ENCODE measurements at places on chromosomes 4 and X.

GRCh38 chr4:47930971-47931804 is 16.8 kb upstream of the NFXL1 start:
- peaks cover 9% of the 10 kb centered on the region for H3K27me3 ChIP-seq
- no peak overlapping the region for H3K27ac ChIP-seq
- no peaks in the 10 kb centered on the region for H3K36me3 ChIP-seq
- H3K4me1 ChIP-seq: peaks cover 24% of the 10 kb centered on the region

DNA sequence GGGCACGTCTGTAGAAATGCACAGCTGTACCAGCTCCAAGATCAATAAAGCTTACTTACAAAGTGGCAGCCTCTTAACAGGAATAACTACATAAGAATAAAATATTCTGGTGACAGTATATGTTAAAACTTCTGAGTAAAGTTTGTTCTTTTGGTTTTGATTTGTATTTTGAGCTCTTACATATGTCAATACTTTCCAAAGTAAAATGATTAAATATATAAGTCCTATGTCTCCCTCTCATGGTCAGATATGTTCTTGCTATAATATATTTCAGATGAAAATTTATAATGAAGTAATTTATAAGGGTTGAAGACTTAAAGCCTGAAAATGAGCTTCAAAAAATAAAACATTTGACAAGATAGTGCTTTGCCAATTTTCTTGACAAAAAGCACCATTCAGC is 254.4 kb downstream of the NPFFR2 start:
- no peak overlapping the region for H3K27ac ChIP-seq
- ATAC-seq: no peak
- H3K27me3 ChIP-seq: no peaks in the 10 kb centered on the region
- H3K4me1 ChIP-seq: no peaks in the 10 kb centered on the region

GRCh38 chrX:151042842-151043241 is 59.7 kb downstream of the HMGB3 start:
- peaks cover 8% of the 10 kb centered on the region for H3K27me3 ChIP-seq
- no peaks in the 10 kb centered on the region for H3K36me3 ChIP-seq
- H3K4me3 ChIP-seq: no peak overlapping the region
- no peak overlapping the region for H3K27ac ChIP-seq

- ATAC-seq: no peak
- no peaks in the 10 kb centered on the region for H3K36me3 ChIP-seq
- no peaks in the 10 kb centered on the region for H3K27me3 ChIP-seq
Observed at GRCh38 chr4:118586357-118586790, 98.8 kb upstream of the METTL14 start.

DNA sequence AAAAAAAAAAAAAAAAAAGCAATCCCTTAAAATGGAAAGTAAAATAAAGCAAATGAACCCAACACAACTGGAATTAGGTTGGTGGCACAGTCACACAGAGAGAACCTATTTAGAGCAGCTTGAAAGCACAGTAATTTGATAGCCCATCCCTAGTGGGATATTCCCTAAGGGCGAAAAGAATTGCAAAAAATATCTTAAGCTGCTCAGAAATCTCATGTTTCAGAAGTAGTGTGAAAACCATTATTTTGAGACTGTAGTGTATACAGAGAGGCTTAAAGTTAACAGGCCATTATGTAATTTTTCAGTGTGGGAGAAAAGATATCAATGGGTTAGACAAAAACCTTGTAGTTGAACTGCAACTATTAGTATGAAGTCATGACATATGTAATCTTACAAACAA is 40.0 kb upstream of the DHX15 start:
- ATAC-seq: no peak
- peaks cover 14% of the 10 kb centered on the region for H3K36me3 ChIP-seq
- H3K4me3 ChIP-seq: no peak overlapping the region
- H3K27ac ChIP-seq: no peak overlapping the region
- H3K4me1 ChIP-seq: no peaks in the 10 kb centered on the region

- no peak overlapping the region for H3K27ac ChIP-seq
- no peaks in the 10 kb centered on the region for H3K4me1 ChIP-seq
- no peak for ATAC-seq
- H3K4me3 ChIP-seq: no peak overlapping the region
Observed at GRCh38 chr4:67790721-67791120, 36.5 kb upstream of the GNRHR start.

DNA sequence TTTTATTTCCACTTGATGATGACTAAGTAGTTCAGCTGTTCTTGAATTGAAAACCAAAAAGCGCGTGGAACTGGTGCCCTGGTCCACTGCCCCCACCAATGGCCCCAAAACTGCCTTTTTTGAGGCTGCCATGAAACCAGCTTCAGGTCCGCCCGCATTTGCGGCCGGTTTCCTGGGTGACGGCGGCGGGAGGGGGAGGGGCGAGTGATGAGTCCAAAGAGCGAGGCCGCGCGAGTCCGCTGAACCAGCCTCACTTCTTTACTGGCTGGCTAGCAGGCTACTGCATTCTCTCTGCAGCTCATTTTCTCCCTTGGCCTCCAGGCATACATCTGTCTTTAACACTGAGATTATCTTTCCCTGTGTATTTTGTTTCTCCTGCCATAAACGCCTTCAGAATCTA is 72.9 kb upstream of the FABP2 start:
- H3K36me3 ChIP-seq: no peaks in the 10 kb centered on the region
- no peak overlapping the region for H3K4me3 ChIP-seq

DNA sequence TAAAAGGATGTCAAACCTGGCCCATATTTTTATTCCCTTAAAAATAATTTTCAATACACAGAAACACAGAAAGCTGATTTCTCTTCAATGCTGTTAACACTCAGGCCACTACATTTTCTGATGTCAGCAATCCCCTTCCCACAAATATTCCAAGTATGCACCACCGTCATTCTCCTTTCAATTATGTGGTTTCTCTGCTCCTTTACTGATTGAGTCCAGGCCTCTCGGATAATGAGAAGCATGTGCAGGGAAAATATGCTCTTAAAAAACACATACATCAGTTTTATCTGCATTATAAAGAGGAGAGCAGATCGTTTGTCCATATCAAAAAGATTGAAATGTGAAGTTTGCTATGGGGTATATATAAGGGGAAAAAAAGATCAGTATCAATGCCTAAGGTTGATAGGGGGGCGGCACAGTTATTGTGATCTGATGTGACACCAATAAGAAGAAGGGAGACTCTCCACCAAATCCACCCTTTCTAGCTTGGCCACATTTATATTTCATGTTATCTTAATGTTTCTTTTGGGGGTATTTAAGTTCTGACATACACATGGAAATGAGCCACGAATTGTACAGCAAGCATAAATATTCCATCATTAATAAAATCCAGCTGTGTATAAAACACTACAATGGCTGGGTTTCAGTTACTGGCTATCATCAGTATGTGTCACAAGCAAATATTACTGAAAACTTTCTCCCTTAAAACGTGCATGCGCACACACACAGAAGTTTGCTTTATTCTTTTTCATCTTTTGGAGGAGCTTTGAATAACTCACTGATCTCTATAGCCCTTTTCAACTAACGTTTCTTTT is 6.4 kb downstream of the AMOT start:
- no peak overlapping the region for H3K4me3 ChIP-seq
- no peaks in the 10 kb centered on the region for H3K27me3 ChIP-seq
- H3K27ac ChIP-seq: no peak overlapping the region
- ATAC-seq: no peak
- H3K4me1 ChIP-seq: no peaks in the 10 kb centered on the region
- no peaks in the 10 kb centered on the region for H3K36me3 ChIP-seq

- H3K4me1 ChIP-seq: no peaks in the 10 kb centered on the region
- H3K4me3 ChIP-seq: no peak overlapping the region
- ATAC-seq: no peak
- no peak overlapping the region for H3K27ac ChIP-seq
Observed at GRCh38 chr4:156581282-156582063, 390.1 kb downstream of the PDGFC start.

GRCh38 chr4:5125321-5125720 is 74.0 kb downstream of the STK32B start:
- no peaks in the 10 kb centered on the region for H3K4me1 ChIP-seq
- H3K27me3 ChIP-seq: peaks cover 22% of the 10 kb centered on the region

- no peak for ATAC-seq
- H3K36me3 ChIP-seq: peaks cover 72% of the 10 kb centered on the region
- H3K27ac ChIP-seq: peak overlapping the region; percentile 33
- no peaks in the 10 kb centered on the region for H3K27me3 ChIP-seq
- H3K4me1 ChIP-seq: peaks cover 52% of the 10 kb centered on the region
- no peak overlapping the region for H3K4me3 ChIP-seq
Observed at GRCh38 chr4:184413261-184414046, 60.9 kb downstream of the IRF2 start.

DNA sequence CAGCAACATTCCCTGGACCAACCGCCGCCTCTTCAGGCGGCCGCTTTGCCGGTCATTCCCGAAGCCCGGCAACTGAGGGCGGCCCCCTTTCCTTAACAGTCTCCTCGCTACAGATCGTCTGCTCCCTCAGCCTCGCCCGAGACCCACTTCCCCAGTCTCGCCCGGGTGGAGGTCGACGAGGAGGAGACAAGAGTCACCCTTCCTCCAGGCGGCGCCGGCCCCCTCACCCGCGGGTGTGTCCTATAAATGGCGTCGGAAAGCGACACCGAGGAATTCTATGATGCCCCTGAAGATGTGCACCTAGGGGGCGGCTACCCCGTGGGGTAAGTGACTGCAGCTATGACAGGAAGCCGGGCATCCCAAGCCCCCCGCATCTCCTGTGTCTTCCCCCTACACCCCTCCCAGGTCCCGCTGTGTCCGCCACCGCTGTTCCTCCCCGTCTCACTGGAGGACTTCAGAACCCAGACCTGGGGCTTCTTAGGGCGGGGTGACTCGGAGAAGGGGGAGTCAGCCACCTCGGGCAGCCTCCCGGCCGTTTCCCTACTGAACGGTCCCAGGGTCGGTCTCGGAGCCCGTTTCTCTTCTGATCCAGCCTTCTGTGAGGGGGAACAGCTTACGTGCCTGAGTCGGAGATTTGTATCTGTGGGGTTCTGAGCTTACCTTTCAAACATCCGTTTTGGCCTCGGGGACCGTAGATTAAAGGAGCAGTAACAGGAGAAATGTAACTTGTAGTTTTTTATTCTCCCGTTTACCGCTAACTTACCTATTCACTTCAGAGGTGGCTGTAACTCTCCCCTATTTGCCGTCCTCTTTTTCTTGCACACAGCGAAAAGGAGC is 570 bp downstream of the WDR44 start:
- no peaks in the 10 kb centered on the region for H3K27me3 ChIP-seq
- H3K36me3 ChIP-seq: no peaks in the 10 kb centered on the region
- H3K4me3 ChIP-seq: peak overlapping the region; percentile 98
- peak; percentile 54 for ATAC-seq
- peaks cover 18% of the 10 kb centered on the region for H3K4me1 ChIP-seq

DNA sequence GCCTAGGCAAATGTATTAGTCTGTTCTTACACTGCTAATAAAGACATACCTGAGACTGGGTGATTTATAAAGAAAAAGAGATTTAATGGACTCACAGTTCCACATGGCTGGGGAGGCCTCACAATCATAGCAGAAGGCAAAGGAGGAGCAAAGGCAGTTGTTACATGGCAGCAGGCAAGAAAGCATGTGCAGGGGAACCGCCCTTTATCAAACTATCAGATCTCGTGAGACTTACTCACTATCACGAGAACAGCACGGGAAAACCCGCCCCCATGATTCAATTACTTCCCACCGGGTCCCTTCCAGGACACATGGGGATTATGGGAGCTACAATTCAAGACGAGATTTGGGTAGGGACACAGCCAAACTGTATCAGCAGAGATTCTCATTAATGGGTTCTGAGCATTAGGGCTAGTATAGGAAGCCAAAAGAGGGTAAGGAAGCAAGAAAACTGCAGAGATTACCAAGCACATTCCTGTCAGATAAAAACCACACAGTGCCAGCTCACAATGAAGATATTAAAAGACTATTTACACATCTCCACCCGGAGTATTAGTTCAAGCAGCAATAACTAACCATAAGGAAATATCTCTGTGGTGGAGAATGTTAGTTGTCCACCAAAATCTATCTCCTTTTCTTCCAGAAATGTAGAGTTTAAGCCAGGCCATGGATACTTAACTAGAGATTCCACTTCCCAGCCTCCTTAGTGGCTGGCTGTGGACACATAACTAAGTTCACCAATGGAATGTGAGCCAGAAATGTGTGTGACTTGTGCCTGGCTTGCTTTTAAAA is 61.2 kb upstream of the HOPX start:
- H3K27me3 ChIP-seq: no peaks in the 10 kb centered on the region
- no peaks in the 10 kb centered on the region for H3K36me3 ChIP-seq
- ATAC-seq: no peak

- peaks cover 11% of the 10 kb centered on the region for H3K4me1 ChIP-seq
- no peak overlapping the region for H3K4me3 ChIP-seq
- H3K27me3 ChIP-seq: no peaks in the 10 kb centered on the region
- ATAC-seq: no peak
- H3K36me3 ChIP-seq: no peaks in the 10 kb centered on the region
Observed at GRCh38 chrX:154797006-154797405, 8.3 kb downstream of the MPP1 start.

GRCh38 chr4:185950891-185951290 is 118.1 kb upstream of the TLR3 start:
- ATAC-seq: no peak
- peaks cover 43% of the 10 kb centered on the region for H3K27me3 ChIP-seq
- no peak overlapping the region for H3K4me3 ChIP-seq
- H3K27ac ChIP-seq: no peak overlapping the region

- no peak for ATAC-seq
- no peak overlapping the region for H3K4me3 ChIP-seq
- H3K27ac ChIP-seq: no peak overlapping the region
- no peaks in the 10 kb centered on the region for H3K4me1 ChIP-seq
- H3K27me3 ChIP-seq: no peaks in the 10 kb centered on the region
Observed at GRCh38 chr4:164606478-164606877, 147.5 kb upstream of the SMIM31 start.

DNA sequence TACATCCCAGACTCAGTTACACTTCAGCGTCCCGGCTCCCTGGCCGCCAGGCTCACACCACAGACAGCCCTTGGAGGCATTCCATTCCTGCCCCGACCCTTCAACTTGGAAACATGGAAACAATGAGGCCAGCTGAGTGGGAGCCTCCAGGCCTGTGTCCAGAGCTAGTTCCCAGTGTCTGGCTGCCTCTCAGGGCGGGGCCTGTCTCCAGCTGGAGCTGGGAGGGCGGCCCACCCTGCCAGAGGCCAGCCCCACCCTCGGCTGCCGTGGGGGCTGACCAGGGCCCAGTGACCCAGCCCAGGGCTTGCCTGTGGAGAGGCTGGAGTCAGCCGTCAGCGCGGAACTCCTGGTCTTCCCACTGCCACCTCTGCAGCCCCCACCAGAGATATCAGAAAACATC is 37.4 kb upstream of the SPON2 start:
- H3K27me3 ChIP-seq: no peaks in the 10 kb centered on the region
- H3K4me3 ChIP-seq: no peak overlapping the region
- peak overlapping the region; percentile 17 for H3K27ac ChIP-seq
- peaks cover 50% of the 10 kb centered on the region for H3K36me3 ChIP-seq
- no peak for ATAC-seq

DNA sequence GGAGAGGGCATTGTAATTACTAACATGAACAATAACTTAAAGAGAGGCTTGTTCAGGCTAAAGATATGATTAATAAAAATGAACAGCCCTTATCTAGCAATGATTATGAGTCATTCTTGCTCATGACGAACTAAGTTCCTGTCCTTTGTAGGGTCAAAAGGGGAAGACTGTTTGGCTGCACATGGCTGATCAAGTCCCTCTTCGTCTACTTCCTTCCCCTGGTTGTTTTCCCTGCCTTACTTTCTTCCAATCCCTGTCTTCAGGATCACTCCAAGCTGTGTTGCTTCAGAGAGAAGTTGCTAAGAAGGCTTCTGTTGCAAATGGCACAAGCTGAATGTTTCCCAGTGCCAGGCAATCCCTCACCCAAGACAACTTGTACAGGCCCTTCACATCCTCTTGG is 115.0 kb upstream of the HS3ST1 start:
- H3K27ac ChIP-seq: peak overlapping the region; percentile 11
- peak; percentile 59 for ATAC-seq
- H3K27me3 ChIP-seq: no peaks in the 10 kb centered on the region
